ENCODE measurements at places on chromosomes 5 and 9.

DNA sequence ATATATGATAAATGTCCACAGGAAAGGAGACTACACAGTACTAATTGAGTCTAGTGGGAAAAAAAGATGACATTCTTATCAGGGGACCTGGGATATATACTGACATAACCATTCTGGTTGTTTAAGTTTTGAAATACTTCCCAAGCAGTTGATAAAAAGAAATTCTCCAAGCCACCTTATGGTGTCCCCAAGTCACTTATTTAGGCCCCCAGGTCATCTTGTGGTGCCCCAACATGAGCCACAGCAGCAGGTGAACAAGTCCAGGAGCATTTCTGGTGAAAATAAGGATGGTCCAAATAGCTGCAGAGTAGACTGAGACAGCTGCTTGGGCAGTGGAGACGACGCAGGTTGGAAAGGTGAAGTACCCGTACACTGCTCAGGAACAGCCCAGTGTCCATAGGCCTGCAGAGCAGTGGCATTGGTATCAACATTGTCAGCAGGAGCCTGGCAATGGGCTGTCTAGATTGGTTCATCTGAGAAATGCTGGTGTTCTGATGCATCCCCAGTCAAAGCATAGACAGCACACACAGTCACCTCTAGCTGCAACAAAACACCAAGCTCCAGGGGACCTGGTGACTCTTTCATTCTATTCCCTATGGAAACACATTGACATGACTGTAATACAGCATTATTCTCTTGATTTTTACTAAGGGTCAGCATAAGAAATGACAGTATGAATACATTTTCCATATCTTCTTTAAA, 430.6 kb downstream of the NR2F1-AS1 start:
- no peak for DNase-seq

- peak; percentile 43 for DNase-seq
These were observed 26.2 kb downstream of the IRF1 start for GRCh38 chr5:132464156-132464939.

GRCh38 chr5:146877783-146878475, 628 bp downstream of the PPP2R2B start:
- peak; percentile 49 for DNase-seq

GRCh38 chr9:16246785-16247184, 623.7 kb downstream of the BNC2 start:
- DNase-seq: no peak

GRCh38 chr9:79431019-79431679, 140.6 kb upstream of the TLE4 start:
- no peak for DNase-seq

GRCh38 chr9:137006116-137007003, 10.0 kb upstream of the CLIC3 start:
- no peak for DNase-seq

DNA sequence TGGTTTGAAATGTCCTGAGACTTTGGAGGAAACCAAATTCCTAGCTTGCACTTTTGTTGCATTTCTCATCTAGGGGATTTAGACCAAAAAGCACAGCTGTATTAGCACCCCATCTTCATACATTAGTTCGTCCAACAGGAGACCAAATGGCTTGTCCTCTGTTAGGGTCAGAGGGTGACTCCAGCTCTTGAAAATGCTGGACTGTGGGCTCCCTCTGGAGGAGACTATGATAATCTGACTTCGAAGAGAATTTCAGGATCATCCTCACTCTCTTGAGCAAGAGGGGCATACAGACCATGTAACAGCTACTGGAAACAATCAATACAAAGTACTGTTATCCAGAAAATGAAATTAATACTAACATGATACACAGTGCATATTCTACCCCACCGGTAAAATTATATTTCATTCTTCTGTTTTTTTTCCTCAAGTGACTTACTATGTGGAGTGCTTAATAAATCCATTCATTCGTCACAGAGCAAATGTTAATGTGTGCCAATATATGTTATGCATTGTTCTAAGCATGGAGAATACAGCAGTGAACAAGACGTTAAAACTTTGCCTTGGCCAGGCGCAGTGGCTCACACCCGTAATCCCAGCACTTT, 63.7 kb upstream of the PPP2CA start:
- peak; percentile 4 for DNase-seq

All from NK-92 treated with Interleukin-12 subunit alpha and Interleukin-12 subunit beta, amount 100 ng/mL, for 24 hours (cell line).